ENCODE measurements at places on chromosomes 3 and 15. TPM values are rescaled to one million over a fixed set of nuclear protein-coding genes. Genes with fewer than 3 reads are reported as not detected.

SPINK8 gene
- not detected for total RNA-seq

GRM2 gene
- not detected for total RNA-seq

DNAH12 gene
- total RNA-seq = under 0.01 TPM

CCNL1 gene
- 173 TPM for total RNA-seq

KPNA1 gene
- total RNA-seq = 22.8 TPM

CLDN1 gene
- 0.18 TPM for total RNA-seq

RBP2 gene
- total RNA-seq = not detected

RBMS3 gene
- total RNA-seq = 157 TPM

TUSC7 gene
- not detected for total RNA-seq

KNL1 gene
- total RNA-seq = 1.3 TPM

ANKUB1 gene
- not detected for total RNA-seq

IRAK2 gene
- 5.5 TPM for total RNA-seq

CCR9 gene
- not detected for total RNA-seq

ACKR2 gene
- total RNA-seq = 0.28 TPM

GAP43 gene
- 0.14 TPM for total RNA-seq

MAPKAPK3 gene
- total RNA-seq = 19.6 TPM

C3orf49 gene
- not detected for total RNA-seq

ROPN1 gene
- not detected for total RNA-seq
